Keratinocyte (primary cell): ENCODE measurements at places on chromosomes 1 and 21. TPM values are rescaled to one million over a fixed set of nuclear protein-coding genes. Genes with fewer than 3 reads are reported as not detected.

Gene TNFRSF9
- 0.03 to 0.06 TPM in 2 of 3 replicates, not detected in the other for polyA plus RNA-seq

Gene BGLAP
- polyA plus RNA-seq = 0.12 to 0.45 TPM (median 0.23 TPM) in 3 replicates

Gene KRTAP11-1
- polyA plus RNA-seq = not detected in 3 replicates

Gene SPRR1B
- polyA plus RNA-seq = 253 to 503 TPM (median 436 TPM) in 3 replicates

Gene OR2T29
- polyA plus RNA-seq = not detected in 3 replicates
